Brain microvascular endothelial cell (primary cell): ENCODE measurements at places on chromosomes 6 and 20.

DNA sequence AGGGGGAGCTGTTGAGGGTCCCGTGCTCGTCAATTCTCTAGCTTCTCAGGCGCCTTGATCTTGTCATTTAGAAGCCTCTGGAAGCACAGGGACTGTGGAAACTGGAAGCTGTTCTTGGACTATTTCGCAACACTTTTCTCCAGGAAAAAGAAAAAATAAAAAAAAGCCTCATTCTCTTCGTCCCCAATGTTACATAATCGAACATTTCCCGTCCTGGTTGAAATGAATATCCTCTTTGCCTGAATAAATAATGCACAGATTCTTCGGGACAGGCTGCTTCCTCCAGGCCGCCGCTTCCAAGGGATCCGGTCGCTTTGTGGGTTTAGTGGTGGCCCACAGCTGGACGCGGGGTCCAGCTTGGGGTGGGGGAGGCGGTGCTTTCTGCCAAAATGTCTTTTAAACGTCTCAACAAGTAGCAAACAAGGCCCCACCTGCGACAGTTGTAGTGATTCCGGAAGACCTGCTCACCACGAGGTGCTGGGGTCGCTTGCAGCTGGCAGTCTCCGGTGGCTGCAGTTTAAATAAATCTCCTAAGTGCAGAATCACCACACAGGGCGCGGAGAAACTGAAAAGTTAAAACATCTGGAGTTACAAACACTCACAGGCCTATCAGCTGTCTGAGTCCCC is 125.9 kb upstream of the ESR1 start:
- no peak for DNase-seq

DNA sequence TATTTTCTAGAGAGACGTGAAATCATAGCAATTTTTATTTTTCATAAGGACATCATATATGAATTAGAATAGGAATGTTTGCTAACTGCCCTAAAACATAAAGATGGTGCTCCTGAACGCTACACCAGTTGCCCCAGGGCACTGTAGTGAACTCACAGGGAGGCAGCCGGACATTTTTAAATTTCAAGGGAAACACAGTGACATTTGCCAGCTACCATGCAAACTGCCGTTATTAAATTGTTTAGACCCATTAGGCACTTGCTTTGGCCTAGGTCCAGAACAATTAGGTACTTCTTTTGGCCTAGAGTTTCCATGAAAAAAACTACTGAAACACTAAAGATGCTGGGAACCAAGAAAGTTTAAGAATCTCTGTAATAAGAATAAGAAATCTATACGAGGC is 24.9 kb upstream of the CFAP206 start:
- no peak for DNase-seq

DNA sequence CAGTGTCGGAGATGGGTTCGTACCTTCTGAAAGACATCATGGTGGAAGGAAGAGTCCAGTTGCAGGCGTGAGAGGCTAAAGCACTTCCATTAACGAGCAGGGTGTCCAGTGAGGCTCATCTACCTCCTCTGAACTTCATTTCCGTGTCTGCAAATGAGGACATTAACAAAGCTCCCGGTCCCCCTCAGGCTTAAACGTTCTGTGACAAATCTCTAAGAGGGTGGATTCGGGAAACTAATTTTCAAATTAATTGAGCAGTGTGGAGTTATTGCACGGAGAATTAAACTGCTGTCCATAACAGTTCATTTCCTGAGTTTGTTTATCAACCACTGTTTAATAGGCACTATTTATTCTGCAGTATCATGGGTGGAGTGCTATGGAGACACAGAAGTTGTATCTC is 68.2 kb downstream of the TRMT6 start:
- no peak for DNase-seq

DNA sequence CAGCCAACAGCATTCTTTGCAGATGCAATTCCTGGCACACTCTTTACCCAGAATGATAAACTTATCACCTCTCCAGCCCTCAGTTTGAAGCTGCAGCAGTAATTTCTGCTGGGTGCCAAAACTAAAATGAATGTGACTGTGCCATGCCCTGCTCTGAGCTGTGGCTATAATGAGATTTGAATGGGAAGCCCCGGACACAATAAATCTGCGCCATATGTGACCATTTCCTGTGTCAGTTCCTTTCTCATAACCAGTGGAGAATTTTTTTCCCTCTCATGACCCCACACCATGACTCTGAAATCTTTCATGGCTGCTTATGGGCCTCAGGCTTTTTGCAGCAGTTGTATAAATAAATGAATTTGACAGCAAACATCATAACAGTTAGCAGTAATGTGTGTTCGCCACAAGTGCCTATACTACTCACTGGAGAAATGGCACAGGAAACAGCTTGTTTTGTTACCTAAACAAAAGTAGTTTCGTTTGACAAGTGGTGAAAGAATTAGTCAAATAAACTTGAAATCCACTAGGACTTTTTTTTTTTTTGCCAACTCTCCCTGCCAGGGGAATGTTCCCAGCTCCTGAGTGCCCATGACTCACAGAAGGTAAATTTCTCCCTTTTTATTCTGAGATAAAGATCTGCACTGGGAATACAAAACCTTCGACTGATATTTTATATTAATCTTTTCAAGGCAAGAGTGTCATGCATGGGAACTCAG is 408.4 kb downstream of the PKHD1 start:
- DNase-seq: no peak

- DNase-seq: peak; percentile 52
Measured at GRCh38 chr20:35776513-35777101, 4.8 kb downstream of the PHF20 start.

- no peak for DNase-seq
Measured at GRCh38 chr20:50730765-50731054, 670 bp upstream of the PARD6B start.

DNA sequence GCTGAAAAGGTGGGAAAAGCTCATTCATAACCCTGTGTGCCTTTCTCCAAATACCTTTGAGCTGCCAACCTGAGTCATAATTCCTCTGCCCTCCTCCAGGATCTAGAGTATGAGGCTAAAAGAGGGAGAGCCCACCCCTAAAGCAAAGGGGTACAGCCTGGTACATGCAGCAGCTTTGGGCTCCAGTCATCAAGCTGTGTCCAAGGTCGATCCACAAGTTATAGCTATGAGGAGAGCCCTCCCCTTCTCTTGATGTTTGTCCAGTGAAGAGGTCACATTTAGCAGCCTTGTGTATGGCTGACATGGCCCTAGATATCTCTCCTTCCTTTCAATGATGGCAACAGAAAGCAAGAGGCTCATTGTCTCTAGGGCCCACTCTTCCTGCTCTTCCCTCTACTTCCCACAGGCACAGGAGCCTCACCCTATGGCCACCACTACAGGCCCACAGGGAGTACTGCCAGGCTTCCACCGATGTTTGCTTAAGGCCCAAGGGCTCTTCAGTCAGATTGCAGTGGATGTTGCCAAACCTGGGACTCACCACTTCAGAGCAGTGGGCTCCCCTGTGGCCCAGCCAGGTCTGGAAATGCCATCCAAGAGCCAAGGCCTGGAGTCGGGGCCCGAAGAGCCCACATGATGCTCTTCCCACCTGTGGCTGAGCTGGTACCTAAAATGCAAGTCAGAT is 176.8 kb downstream of the CD83 start:
- no peak for DNase-seq

DNA sequence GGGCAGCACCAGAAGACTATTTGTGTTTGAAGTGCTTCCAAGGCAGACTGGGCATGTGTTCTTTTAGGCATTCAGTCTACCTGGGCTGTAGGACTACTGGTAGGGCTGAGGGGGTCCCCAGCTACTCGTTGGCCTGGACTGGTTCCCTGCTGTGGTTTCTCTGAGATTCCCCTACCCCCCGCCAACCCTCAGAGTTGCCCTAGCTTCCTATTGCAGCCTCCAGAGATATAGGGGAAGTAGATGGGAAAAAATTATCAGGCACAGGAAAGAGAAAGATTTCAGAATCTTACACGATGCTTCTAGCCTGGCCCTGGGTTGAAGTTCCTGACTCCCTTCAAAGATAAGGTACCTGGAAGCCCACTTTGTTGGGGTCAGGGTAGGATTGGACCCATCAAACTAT is 22.5 kb downstream of the BRPF3 start:
- no peak for DNase-seq

DNA sequence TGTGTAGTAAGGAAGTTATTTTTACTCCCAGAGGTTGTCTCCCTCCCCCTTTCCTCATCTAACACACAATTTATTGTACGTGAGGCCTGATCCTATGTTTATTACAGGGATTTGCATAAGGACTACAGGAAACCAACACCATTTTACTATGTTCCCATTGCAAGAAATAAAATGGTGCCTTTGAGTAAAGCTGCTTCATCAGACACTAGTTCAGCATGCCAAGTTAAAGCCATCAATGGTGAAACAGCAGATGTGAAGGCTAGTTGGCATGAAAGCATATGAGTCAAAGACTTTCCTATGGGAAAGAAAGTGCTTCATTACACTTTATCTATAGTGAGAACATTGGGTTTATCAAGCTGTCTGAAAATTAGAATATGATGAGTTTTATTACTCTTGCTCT is 543.0 kb downstream of the GRIK2 start:
- DNase-seq: no peak

DNA sequence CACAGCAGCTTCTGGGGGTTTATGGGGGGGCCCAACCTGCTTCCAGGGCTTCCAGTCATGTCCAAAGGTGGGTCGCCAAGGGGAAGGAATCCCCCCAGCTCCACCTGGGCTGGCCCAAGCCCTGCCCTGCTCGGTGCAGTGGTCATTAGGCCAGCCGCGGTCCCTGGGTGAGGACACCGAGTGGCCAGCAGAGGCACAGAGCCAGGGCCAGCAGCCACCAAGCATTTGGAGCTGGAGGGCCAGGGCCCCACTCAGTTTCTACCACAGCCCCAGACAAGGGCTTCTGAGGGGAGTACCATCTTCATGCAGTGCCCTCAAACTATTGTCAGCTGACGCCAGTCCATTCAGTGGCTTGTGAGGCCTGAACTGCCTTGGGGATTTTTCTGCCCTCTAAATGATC is 39.6 kb downstream of the TFEB start:
- no peak for DNase-seq

GRCh38 chr6:170172825-170173256 is 118.0 kb downstream of the DLL1 start:
- DNase-seq: no peak

DNA sequence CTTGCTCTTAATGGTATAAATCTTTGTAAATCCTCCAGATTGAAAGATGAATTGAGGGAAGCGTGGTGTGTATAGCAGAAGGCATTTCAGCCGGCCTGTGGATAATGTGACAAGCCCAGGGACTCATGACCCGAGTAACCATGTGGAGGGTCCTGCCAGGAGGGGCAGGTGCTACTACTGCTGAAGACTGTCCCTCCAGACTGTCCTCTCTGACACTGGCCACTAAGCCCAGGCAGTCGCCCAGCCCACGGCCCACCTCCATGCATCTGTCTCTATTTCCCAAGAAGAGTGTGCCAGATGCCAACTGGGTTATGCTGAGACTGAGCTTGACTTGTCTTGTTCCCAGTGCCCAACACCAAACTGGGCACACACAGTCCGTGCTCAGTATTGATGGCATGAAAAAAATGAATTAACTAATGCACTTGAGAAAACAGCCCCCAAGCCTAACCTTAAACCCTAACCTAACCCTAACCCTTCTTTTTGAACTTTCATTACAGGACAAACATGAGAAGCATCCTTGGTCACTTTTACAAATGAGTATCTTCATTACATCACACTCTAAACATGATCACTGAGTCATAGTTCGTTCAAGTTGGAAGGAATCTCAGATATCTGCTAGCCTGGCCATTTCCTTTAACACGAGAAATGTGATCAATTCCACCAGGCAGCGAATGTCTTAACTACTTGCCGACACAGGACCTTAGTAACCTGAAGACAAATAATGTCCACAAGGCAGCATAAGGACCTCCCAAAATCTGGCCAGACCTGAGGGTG is 182.2 kb upstream of the RREB1 start:
- DNase-seq: peak; percentile 12

DNA sequence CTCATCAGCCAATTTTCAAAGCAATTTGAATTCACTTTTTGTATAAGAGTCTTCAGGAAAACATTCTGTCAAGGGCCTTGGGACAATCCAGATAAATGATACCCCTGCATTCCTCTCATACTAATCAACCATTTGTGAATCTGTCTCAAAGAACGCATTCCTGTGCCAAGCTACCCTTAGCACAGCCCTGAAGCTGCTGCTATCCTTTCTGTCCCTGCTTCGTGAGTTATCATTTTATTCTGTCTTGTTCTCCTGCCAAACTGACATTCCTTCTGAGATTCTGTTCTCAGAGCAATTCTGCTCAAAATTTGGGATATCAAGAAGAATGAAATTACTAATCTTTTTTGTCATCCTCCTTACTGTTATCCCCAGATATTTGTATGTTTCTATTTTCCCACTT is 213.9 kb upstream of the STXBP5 start:
- DNase-seq: peak; percentile 74

DNA sequence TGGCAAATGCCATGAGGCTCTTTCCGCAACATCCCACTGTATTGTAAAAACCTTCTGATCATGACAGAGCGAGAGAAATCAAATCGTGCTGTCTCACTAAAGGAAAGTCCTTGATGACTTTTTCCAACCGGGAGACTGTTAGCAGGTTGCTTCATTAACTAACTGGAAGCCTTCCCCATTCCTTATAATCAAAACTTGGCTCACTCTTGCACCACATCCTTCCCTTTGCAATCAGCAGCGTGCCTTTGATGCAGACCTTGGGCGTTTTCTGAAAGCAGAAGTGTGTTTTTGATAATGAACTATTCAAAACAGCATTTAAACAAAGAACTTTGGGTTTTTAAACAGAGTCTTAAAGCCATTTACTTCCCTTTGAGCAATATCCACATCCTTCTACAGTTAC is 96.2 kb upstream of the CNR1 start:
- no peak for DNase-seq

DNA sequence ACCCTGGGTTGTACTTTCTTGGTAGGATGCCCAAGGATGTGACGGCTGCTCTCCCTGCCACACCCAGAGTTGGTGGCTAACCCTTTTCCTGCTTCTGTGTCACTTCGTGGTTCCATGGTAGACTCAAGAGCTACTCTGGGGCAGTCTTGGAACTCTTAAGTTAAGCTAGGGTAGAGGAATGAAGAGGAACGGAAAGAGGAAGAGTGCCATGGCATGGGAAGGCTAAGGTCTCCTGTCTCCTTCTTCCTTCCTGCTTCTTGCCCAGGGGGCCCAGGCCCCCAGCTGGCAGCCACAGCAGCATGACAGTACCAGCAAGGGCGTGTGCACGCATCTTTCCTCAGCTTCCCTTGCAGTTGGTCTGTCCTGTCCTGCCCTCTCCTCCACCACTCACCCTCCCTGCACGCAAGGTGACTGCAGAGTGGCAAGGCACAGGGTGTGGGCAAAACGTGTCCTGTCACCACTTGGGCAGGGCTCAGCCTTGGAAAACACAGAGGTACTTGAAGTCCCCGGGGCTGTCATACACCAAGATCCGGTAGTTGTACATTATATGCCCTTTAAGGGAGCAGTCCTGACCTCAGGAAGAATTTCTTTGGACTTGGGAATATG is 39.8 kb upstream of the TGM3 start:
- no peak for DNase-seq

GRCh38 chr6:29424575-29424974 is 9.8 kb downstream of the OR12D1 start:
- DNase-seq: peak; percentile 47
